ENCODE measurements at places on chromosomes 7 and 10.

DNA sequence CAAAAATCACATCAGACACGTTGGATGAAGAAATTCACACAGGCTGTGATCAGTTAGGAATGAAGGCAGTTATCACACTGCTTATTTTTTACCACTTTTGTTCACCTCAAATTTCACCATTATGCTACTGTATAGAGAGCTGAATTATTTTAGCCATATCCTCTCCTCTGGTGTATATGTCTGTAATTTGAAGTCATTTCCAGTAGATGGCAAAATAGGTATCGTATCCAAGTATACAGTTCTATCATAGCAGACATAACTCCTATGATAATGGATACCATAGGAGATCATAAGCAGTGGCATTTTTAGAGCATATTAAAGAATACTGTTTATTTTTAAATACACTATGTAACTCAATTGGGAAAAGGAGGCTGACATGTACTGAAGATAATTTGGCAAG is 909.7 kb downstream of the DNAJB9 start:
- no peak for DNase-seq

DNA sequence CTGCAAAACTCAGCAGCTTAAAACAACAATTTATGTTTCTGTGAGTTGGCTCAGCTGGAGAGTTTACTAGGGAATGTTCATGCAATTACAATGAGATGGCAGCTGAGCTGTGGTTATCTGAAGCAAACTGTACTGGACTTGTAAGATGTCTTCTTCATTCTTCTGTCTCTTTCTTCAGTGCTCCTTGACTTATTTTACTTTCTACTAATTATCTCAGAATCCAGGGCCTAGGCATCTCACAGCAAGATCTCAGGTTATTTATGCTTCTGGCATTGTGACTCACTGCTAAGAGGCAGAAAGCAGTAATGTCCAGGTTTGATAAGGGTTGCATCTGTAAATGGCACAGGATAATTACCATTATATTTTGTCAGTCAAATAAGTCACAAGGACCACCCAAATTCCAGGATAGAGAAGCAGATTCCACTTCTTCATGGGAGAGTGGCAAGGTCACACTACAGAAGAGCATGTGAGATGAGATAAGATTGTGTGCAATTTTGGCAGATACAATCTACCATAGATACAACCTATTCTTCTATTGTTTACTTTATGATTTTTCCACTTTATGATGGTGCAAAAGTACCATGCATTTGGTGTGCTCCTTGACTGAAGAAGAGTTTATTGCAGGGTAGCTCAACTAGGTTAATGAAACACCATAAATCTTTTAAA is 16.8 kb downstream of the VIM start:
- no peak for DNase-seq

GRCh38 chr7:47185170-47185569 is 396.7 kb downstream of the TNS3 start:
- DNase-seq, result no peak

- DNase-seq, result no peak
Observed at GRCh38 chr7:91239171-91239604, 25.0 kb upstream of the FZD1 start.

DNA sequence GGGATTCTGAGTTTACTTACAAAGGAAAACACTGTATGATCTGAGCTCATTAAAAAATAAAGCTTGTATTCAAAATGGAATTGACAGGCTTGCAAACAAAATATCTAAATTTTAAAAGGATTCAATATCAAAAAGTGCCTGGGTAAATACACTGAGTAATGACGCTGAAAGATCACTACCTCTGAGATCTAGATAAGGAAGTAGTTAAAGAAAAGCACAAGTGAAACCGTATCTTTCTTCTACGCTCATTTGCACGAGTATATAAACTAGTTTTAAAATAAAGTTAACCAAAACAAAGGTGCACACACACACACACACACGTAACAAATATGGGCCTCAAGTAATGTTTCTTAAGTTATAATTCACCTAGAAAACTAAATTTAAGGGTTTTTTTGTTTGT is 93.4 kb downstream of the SNX13 start:
- DNase-seq, result no peak

DNA sequence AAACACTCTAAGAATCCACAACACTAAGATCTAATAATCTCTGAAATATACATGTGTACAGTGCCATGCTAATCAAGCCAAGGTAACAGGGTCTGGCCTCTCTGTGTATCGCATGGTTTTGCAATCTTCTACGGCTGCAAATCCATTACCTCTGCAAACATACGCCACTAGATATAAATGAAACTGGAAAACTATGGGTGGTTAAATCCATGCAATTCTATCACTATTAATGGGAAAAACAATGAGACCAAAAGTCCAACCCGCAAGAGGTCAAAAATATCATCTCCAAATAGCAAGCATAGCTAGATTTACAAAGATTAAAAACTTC is 23.0 kb downstream of the SGCE start:
- no peak for DNase-seq

DNA sequence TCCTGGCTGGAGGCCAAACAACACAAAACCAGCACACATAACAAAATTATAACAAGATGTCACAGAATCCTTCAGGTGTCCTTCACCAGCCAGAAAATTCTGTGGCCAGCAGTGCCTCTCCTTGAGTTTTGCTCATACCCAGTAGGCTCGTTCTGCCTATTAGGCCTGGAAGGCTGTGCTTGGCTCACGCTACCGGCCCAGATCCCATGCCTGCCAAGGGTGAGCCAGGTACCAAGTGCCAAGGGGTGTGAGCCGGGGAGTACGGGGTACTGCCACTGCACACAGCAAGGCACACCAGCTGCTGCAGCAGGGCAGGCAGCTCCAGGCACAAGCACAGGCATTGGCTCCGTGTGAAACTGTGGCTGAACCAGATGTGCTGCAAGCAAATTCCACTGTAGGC is 1562.0 kb downstream of the REEP3 start:
- no peak for DNase-seq

GRCh38 chr7:156041398-156041797 is 229.1 kb upstream of the SHH start:
- DNase-seq, result no peak

Data from NT2/D1 (cell line).